ENCODE measurements at places on chromosomes 16 and 17. TPM values are rescaled to one million over a fixed set of nuclear protein-coding genes. Genes with fewer than 3 reads are reported as not detected.

The WSCD1 gene
- total RNA-seq = not detected

GRCh38 chr17:11917415-11917814, 79.9 kb downstream of the ZNF18 start:
- DNase-seq = no peak
- peaks cover 1% of the 10 kb centered on the region for H3K36me3 ChIP-seq
- no peak overlapping the region for H3K27ac ChIP-seq
- no peaks in the 10 kb centered on the region for H3K4me1 ChIP-seq

The TMC8 gene
- total RNA-seq = 331 TPM

GRCh38 chr16:87854053-87854906, 15.0 kb downstream of the SLC7A5 start:
- H3K27me3 ChIP-seq = no peaks in the 10 kb centered on the region
- peaks cover 29% of the 10 kb centered on the region for H3K36me3 ChIP-seq
- peak overlapping the region; percentile 94 for H3K27ac ChIP-seq
- peaks cover 75% of the 10 kb centered on the region for H3K4me1 ChIP-seq

GRCh38 chr16:58884141-58884540, 150.0 kb upstream of the GOT2 start:
- no peaks in the 10 kb centered on the region for H3K4me1 ChIP-seq
- H3K4me3 ChIP-seq = no peak overlapping the region
- no peaks in the 10 kb centered on the region for H3K36me3 ChIP-seq
- DNase-seq = no peak

- no peaks in the 10 kb centered on the region for H3K4me1 ChIP-seq
- H3K36me3 ChIP-seq = no peaks in the 10 kb centered on the region
- H3K27ac ChIP-seq = no peak overlapping the region
- H3K4me3 ChIP-seq = no peak overlapping the region
Observed at GRCh38 chr17:78568494-78569115, 8.6 kb downstream of the DNAH17 start.

The KRT39 gene
- total RNA-seq = not detected

DNA sequence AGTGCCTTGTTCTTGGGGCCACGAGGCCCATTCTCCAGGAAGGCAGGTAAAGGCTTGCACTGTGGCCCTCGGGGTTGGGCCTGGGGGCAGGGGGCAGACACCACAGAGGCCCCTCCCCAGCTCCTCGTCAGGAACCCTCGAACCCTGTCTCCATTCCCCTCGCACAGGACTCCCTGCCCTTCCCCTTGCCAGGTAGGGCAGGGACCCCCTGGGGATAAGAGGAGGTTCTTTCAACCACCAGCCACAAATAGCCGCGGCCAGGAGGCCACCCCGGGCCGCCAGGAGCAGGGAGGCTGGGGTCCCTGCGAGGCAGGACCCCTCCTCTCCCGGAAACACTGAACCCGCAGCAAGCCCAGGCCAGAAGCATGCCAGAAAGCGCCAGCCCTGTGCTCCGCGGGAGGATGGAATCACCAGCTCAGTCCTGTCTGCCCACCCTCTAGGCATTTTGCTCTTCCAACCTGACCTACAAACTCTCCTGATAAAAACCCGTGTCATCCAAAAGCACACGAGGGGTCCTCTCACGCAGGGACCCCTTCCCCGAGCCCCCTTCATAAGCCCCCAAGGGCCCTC, 45.6 kb downstream of the SLC47A1 start:
- no peaks in the 10 kb centered on the region for H3K4me1 ChIP-seq
- no peak overlapping the region for H3K4me3 ChIP-seq
- no peak for DNase-seq
- H3K27ac ChIP-seq = no peak overlapping the region

DNA sequence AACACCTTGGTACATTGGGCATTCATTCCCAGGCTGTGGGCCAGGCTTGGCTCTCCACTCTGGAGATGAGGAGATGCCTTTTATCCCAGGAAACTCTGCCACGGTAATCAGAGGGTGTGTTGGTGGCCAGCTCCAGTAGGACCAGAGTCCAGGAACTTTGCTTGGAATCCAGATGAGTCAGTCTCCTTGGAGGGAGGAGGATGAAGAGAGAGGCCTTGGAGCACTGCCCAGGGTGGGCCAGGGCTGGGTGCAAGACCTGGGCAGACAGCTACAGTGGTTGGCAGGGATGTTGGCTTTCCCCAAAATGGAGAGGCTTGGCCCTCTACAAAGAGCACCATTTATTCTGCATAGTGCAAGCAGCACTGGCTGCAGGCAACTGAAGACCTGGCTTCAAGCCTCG, 209.0 kb downstream of the RGS9 start:
- H3K4me1 ChIP-seq = peaks cover 3% of the 10 kb centered on the region
- no peak for DNase-seq
- no peak overlapping the region for H3K4me3 ChIP-seq
- H3K27ac ChIP-seq = no peak overlapping the region
